Activated naive CD4-positive, alpha-beta T cell treated with anti-CD3 and anti-CD28 coated beads for 36 hours (primary cell): ENCODE measurements at places on chromosomes 3 and 15. TPM values are rescaled to one million over a fixed set of nuclear protein-coding genes. Genes with fewer than 3 reads are reported as not detected.
A peak's percentile ranks its signal among the peaks of the same experiment; 100 is the strongest.

- DNase-seq = no peak
Observed at GRCh38 chr3:151625586-151625985, 108.1 kb upstream of the AADACL2 start.

DNA sequence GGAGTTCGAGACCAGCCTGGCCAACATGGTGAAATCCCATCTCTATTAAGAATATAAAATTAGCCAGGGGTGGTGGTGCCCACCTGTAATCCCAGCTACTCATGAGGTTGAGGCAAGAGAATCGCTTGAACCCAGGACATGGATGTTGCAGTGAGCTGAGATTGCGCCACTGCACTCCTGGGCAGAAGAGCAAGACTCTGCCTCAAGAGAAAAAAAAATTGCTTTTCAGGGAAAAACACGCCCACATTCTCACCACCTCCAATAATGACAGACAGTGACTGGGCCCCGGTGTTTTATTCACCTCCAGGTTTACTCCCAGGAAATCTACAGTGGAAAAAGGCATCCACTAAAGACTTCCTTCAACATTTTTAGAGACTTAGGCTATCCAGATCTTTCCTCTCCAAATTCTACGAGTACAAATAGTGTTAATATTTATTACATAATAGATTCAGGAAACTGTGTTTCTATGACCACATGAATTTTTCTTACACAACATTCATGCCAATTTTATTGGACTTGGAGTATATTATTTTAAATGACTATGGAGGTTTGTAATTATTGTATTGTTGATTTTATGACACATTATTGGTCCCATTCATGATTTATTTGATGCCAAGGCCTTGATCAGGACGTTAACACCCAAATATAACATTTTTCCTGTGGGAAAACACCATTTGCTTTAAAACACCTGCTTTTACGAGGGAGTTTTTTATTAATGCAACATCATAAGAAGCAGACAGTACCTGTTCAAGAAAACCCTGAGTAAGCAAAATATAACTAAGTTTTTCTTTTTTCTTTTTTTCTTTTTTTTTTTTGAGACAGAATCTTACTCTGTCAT lies 26.6 kb downstream of the IGF2BP2 start:
- DNase-seq = no peak

GRCh38 chr15:66740802-66741201 lies 38.8 kb downstream of the SMAD6 start:
- no peak for DNase-seq

GRCh38 chr3:17320266-17320665 lies 422.2 kb downstream of the TBC1D5 start:
- DNase-seq = no peak

DNA sequence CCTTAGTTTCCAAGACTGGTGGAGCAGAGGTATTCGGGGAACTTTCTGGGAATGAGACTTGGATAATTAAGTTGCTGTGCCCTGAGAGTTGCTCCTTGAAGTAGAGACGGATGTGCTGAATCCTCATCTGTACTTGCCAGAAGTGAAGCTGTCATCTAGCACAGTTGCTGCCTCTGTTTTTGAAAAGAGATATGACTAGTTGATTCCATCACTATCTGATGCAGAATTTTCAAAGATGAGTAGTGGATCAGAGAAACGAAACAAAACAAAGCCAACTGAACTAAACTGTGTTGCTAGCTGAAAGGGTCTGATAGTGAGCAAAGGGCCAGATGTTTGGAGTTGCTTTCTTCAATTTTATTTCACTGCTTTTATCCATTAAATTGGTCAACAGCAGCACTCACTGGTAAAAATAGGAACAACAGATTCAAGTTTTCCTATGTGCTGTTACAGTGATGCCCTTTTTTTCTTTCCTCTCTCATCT lies 52.7 kb downstream of the MITF start:
- no peak for DNase-seq

DNA sequence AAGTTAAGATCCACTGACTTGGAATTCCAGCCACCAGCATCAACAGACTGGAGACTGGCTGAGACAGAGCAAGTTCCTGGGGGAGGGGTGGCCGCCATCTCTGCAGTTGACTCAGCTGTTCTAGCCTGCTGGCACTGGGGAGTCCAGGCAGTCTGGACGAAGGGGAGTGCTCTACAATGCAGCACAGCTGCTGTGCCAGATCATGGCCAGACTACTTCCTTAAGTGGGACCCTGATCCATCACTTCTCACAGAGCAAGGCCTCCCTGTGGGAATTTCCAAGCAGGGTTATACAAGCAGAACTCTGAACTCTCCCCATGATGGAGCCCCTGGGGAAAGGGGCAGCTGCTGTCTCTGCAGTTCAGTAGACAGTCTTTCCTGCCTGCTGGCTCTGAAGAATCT lies 35.2 kb downstream of the PYGO1 start:
- no peak for DNase-seq

Gene GPR149
- total RNA-seq = not detected

DNA sequence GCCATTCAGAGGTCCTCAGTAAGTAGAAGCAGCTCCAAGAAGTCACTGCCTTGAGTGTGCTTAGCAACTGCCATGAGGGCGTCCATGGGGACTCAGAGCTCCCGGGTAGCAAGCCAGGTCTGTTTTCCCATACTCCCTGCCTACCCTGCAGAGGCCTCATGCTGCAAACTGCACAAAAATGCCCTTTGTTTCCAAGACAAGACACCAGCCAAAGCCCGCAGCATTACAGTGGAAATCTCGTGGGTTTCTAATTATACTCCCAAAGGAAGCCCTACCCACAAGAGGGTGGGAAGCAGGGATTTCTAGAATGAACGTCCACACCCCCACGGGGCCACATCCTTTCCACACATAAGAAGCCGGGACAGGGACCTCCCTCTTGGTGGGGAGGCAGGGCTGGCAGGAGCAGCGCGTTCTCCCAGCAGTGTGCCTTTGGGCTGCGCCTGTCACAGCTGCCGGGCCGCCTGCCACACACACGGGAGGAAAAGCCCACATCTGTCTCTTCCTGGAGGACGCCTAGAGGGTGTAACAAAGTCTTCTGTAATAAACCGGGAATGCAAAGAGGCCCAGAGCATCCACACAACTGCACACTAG lies 31.1 kb downstream of the FAM174B start:
- DNase-seq = no peak

DNA sequence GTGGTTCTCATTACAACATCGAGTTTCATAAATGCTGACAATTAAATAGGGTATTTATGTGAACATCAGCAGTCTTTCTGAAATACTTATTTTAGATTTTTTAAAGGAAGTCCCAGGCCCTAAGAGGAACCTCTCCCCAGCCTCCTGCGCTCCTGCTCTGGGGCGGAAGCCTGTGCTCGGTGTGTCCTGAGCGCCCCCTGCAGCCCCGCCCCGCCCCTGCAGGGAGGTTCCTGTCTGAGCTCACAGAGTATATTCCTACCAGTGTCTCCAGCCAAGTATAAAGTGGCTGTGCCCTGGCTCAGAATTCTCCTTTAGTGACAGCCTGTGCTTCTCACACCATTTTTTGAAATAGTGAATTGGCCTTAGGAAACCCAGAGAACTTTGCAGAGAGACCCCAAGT lies 567.9 kb downstream of the GOLGA6L6 start:
- DNase-seq = peak; percentile 7

Gene SYNPR
- not detected for total RNA-seq

DNA sequence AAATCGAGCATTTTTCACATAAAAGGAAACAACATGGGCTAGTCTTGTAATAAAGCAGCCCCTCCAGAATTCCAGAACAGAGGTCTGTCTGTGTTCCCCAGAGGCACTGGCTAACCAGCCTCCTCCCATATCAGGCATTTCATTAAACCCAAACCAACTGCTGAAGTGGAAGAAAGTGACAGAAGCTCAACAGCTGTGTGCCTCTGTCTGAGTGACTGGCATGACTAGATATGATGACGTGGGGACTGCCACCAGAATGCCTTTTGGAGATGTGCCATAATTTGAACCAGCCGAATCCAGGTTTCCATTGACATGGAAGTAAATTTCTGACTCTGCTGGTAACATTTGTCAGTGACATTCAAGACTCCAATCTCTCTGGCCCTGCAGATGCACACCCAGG lies 8.7 kb downstream of the LIMD1 start:
- no peak for DNase-seq

- no peak for DNase-seq
Observed at GRCh38 chr3:126105691-126106187, 21.8 kb upstream of the SLC41A3 start.

- DNase-seq = no peak
Observed at GRCh38 chr3:102727340-102727739, 292.5 kb downstream of the ZPLD1 start.

Gene PLCB2
- total RNA-seq = 55.0 TPM

DNA sequence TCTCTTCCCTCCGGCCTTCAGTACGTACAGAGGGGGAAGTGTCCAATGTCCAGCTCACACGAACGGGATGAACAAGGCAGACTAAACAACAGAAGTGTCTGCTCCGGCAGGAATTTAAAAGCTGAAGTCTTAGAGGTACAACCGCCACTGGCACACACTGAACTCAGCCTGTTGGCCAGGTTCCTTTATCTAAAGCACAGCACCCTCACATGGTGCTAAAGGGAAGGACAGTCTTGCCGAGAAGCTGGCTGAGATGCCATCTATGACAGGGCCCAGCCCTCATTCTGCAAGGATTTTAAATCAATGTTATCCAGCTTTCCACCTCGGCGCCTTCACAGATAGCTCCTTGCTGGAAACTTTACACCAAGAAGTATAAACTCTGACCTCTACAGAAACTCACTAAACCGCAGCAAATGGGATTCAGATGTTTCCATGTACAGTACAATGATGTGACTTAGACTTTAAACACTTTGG lies 2.8 kb downstream of the ADAMTS17 start:
- DNase-seq = peak; percentile 81

- DNase-seq = no peak
Observed at GRCh38 chr3:173044998-173045397, 96.0 kb downstream of the SPATA16 start.

Gene EFL1
- 18.6 TPM for total RNA-seq

DNA sequence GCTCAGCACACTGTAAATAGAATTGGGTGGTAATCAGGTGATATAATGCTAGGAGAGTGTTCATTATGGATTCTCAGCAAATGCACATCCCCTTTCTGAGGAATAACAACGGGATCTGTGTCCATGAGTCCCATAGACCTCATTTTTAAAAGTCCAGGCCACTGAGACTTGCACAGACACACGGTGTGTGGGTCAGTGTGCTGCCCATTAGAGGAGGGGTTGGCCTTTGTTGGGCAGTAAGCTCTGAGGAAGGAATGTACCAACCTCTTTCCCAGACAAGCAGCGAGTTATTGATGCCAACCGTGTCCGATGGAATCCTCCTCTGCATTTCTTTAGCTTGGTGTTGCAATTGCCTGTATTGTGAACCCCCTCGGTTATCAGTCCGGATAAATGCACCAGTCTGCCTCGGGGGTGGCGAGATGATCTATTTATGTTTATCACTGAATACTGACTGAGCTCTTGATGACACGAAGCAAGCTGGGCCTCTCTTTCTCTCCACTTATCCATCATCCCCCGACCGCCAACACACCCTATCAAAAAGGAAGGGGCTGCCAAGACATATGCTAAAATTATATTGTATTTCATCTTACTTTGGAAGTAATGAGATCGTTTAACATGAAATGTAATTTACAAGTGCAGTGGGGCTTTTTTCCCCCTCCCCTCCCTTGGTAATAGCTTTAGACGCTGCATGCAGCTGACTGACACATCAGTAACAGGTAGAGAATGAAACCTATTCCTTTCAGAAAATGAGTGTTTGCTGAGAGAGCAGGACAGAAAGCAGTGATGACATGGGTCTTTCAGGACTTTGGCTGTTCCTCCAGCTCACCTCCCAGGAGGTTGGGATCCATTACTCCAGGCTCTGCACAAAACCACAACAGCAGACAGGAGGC lies 126.6 kb upstream of the ST8SIA2 start:
- DNase-seq = no peak

GRCh38 chr3:68984011-68984530 lies 29.4 kb downstream of the EOGT start:
- DNase-seq = no peak

- DNase-seq = no peak
Observed at GRCh38 chr15:45495588-45495987, 27.0 kb downstream of the SLC30A4 start.

Gene CPN2
- total RNA-seq = not detected

DNA sequence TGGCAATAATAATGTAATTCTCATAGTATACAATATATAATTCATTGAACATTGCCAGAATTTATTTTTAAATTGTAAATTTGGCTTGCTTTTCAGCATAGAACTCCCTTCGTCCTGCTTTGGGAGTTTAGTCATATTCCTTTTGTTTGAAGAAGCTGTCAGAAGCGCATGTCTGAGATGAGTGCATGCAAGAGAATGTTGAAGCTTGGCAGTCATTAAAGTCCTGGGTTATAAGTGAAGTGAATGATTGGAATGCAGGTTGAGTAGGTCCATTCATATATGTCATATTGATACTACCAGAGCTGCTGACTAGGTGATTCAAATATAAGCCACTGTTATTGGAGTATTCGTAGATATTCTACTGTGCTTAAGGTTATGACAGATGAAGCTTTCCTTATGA lies 243.6 kb upstream of the MDFIC2 start:
- DNase-seq = no peak

GRCh38 chr3:148367756-148368155 lies 329.9 kb upstream of the AGTR1 start:
- no peak for DNase-seq

Gene CADPS
- not detected for total RNA-seq

Gene ZNF660
- total RNA-seq = 0.22 TPM

DNA sequence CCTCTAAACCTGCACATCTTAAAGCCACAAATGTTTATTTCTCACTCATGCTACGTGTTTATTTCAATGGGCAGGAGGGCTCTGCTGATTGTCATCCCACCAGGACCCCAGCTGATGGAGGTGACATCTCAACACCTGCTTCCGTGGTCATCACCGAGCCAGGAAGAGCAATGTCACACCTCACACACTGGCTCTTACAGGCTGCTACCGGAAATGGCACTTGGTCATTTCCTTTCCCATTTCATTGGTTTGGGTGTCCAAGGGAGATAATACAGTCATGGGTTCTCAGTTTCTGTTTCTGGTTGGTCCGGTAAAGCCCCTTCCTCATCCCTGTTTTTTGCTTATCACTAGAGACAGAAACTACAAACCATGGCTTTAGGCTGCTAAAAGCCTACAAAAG lies 41.9 kb downstream of the ABHD2 start:
- no peak for DNase-seq

Gene CHRNA3
- not detected for total RNA-seq

DNA sequence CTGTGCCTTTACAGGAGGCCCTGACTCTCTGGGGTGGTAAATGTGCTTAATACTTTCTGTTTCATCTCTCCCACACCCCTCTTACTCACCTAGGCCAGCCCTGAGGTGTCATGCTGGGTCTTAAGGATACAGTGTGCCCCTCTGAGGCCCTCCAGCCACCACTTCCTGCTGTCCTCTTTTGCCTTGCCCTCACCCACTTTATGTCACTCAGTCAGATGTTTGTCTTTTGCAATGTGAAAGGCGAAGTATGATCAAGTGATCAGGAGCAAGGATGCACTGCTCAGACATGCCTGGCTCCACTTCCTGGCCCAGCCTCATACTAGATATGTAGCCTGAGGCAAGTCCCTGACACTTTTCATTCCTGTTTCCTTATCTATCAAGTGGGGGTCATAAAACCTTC lies 339.0 kb upstream of the NR2E3 start:
- DNase-seq = no peak

Gene EPHB3
- not detected for total RNA-seq

GRCh38 chr3:187987187-187987586 lies 166.8 kb upstream of the LPP start:
- DNase-seq = no peak

GRCh38 chr3:159200176-159200575 lies 398.3 kb downstream of the MFSD1 start:
- no peak for DNase-seq
